ENCODE measurements at places on chromosomes 5 and 9.
A peak's percentile ranks its signal among the peaks of the same experiment; 100 is the strongest.

DNA sequence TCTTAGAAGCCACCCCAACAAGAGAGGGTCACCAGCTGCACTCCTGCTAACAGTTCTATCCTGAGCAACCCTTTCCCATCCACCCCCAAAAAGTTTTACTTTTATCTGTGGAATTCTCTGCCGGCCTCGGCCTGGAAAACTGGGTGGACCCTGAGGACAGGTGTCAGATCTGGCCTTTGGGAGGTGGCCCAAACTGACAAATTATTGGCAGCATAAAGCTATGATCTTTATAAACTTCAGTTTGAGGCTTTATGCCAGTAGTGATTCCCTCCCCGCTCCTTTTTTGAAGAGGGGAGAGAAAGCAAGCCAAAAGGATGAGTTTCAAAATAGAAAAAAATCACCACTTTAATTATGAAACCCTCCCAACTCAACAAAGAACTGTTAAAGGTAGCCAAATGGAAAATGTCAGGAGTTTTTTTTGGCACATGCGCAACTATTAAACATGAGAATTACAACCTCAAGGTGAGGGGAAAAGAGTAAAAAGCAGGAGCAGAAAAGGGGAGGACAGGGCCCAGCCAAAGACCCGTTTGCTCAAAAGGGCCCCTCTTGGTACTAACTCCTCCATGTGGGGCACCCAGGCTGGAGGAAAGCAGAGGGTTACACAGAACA lies 49.4 kb downstream of the FBXW11 start:
- no peak for DNase-seq

DNA sequence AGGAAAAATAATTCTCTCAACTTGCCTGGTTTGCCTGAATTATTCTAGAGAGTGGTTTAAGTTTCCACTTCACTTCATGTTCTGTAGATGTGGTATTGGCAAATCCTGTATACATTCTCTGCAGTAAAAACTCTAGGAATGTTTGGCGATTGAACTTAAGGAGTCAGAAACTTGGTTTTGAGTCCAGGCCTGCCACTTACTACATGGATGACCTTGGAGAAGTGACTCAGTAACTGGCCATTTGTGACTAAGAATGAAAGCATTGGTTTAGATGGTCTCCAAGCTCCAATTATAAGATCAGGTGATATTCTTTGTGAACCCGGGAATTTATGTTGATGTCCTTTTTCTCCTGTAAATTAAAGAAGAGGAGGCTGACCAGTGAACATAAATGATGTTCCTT lies 233.8 kb downstream of the GAS1 start:
- no peak for DNase-seq

- no peak for DNase-seq
Observed at GRCh38 chr5:58266402-58266801, 193.5 kb downstream of the PLK2 start.

- DNase-seq = peak; percentile 45
Observed at GRCh38 chr5:133111299-133111698, 59.5 kb downstream of the HSPA4 start.

DNA sequence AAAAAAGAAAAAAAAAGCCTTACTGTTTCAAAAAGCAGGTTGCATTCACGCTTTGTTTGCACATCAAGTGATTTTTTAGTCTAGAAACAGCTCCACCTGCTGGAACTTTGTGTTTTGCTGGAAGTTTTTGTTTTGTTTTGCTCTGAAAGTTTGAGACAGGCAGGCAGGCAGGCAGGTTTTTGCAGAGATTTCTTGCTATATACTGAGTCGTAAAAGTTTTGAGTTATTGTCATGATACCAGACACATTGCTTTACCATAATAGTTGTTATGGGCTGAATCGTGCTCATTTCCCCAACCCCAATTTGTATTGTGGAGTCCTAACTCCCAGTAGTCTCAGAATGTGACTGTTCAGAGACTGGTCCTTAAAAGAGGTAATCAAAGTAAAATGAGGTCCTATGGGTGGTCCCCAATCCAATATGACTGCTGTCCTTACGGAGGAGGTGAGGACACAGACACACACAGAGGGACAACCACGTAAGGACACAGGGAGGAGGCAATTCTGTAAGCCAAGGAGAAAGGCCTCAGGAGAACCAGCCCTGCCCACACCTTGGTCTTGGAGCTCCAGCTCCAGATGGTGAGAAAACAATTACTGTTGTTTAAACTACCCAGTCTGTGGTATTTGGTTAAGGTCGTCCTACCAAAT lies 20.9 kb downstream of the OR2Y1 start:
- no peak for DNase-seq

DNA sequence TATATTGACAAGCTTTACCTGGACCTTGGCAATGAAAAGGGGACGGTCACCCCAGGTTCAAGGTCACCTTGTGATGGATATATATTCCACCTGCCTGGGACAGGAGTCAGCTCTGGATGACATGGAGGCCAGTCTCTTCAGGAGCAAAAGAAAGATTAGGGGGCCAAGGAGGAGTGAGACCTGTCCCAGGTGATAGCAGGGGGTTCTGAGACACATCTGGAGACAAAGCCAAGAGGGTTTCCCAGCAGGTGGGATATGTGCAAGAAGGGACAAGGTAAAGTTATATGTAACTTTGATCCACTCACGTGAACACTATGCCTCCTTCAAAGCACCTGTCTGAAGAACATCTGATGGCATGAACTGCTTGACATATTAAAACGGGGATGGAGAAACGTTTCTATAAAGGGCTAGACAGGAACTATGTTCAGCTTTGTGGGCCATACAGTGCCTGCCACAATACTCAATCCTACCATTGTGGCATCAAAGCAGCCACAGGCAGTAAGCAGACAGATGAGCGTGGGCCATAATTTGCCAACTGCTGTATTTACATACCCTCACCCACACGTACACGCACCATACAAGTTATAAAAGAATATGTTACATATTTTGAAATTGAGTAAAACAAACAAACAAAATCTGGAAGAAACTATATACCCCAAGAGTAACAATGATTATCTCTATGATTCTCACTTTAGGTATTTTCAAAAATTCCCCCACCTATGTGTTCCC lies 62.9 kb upstream of the ZNF622 start:
- no peak for DNase-seq

DNA sequence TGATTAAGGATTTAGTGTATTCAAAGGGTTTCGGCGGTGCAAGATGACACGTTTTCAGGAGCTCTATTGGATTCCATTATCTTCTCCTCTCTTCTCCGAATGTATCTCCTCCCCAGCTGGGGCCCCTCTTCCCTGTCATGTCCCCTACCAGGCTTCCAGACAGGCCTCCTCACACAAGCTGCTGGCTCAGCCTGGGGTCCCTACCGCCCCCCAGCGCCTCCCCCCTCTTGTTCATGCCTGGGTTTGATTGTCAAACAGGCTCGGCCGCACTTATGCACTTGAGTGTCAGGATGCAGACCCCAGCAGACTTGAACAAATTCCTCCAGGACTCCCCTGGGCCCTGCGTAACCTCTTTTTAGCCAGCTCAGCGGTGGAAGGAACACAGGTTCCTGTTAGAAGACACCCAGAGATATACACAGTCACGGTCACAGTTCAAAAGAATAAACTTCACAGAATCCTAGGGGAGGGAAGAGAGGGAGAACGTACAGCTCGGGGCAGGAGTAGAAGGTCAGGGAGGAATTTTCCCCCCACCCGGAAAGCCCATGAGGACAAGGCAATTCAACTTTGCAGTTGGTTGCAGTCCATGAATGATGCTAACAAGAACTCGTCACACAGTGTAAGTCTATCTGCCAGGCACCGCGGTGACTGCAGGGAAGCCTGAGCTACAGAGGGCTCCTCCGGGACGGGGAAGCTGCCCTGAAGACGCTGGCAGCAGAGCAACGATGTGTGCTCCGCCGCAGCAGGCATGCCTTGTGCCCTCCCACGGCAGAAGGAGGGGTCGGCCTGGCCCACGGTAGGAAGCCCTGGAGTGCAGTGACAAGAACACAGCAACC lies 560.0 kb downstream of the BNC2 start:
- DNase-seq = no peak

DNA sequence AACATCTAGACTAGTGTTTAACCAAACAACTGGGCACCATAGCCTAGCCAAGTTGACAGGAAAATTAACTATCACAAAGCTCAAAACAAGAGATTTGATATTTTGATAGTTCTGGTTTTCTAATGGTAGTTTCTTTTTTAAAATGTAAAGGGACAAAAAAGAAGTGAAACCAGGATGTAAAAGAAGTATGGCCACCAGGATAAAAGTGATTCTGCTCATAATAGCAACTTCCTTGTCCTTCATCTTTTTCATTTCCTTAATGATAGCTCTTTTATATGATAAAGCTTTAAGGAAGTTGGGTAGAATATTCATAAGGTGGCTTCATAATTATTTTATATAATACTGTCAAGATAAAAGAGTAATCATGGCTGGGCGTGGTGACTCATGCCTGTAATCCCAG lies 139.1 kb downstream of the BASP1 start:
- no peak for DNase-seq

DNA sequence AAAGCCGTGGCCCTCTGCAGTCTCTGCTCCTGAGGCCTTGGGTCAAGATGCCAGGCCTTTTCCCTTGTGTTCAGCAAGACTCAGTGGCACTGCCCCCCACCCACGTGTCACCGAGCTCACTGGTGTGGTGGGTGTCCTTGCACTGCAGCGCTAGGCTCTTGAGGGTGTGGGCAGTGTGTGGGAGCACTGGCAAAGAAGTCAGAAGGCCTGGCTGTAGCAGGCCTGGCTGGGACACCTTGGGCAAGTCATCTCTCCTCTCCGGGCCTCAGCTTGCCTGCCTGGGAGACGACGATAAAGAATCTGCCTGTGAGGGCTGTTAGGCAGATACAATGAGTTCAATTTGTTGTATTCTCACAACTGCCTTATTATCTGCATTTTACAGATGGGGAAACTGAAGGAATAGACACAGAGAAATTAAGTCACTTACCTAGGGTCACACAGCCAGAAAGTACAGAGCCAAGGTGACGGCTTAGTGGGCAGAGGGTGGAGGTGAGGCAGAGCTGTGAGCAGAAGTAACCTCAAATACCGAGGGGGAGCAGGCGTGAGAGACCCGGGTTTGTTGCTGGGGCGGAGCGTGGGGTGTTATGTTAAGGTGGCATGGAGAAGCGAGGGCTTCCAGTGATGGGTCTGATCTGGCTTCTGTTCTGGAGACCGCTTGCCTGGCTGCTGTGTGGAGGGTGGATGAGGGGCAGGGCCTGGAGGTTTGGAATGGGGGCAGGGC lies 1.4 kb downstream of the TSPAN17 start:
- DNase-seq = peak; percentile 22

DNA sequence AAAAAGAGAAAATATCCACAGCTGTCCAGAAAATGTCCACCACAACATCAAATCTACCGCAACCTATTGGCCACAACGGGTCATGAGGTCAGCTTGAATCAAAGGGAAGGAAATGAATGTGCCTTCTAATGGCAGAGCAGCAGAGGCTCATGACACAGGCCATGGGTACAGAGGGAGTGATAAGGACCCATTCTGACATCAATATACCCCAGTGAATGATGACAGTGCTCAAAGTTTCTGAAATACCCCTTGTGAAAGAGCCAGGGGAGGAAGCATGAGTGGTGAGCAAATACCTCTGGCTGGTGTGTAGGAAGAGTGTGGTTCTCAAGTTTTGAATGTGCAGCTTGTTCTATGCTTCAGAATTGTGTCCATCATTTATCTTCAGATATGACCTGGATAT lies 348.2 kb downstream of the IRX1 start:
- no peak for DNase-seq

- no peak for DNase-seq
Observed at GRCh38 chr5:98489021-98489420, 284.4 kb upstream of the RGMB start.

GRCh38 chr5:78979909-78980308 lies 5.2 kb downstream of the ARSB start:
- DNase-seq = no peak

- no peak for DNase-seq
Observed at GRCh38 chr5:181024245-181025064, 15.6 kb upstream of the BTNL9 start.

- DNase-seq = no peak
Observed at GRCh38 chr9:28909526-28909925, 1336.2 kb upstream of the C9orf72 start.

GRCh38 chr9:17230646-17231045 lies 95.8 kb downstream of the CNTLN start:
- no peak for DNase-seq

DNA sequence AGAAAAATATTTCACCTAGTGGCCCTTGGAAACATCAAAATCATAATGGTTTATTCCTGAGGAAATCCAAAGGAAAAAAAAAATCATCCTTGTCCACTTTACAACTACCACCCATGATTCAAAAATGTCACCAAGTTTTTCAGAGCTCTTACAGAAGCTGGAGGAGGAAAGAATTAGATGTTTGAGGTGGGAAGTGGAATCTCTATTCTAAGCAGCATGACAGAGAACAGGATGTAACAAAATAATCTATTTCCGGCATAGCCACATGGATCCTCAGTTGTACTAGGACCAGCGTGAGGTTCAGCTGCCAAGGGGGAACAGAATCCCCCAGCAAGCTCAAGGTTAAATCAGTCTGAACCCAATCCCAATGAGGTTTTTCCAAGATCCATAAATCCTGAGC lies 40.2 kb downstream of the FBXW11 start:
- no peak for DNase-seq

- DNase-seq = no peak
Observed at GRCh38 chr5:135041726-135042125, 7.7 kb upstream of the PITX1 start.

DNA sequence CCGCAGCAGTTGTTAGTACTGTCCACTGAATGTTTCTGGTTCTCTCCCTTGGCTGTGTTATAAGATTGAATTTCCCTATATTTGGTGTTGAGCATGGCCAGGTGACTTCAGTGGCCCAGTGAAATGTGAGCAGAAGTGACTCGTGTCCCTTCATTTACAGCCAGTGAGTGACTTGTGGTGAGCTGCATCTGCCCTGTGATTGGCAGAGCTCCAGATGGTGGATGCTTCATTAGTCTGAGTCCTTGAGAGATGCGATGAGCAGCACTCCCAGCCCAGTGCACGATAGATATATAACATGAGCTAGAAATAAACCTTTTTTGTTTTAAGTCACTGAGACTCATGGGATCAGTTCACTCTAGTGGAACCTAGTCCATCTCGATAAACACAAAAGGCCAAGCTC lies 19.3 kb downstream of the PCSK5 start:
- DNase-seq = no peak

GRCh38 chr5:14908172-14908571 lies 36.6 kb upstream of the ANKH start:
- DNase-seq = no peak

DNA sequence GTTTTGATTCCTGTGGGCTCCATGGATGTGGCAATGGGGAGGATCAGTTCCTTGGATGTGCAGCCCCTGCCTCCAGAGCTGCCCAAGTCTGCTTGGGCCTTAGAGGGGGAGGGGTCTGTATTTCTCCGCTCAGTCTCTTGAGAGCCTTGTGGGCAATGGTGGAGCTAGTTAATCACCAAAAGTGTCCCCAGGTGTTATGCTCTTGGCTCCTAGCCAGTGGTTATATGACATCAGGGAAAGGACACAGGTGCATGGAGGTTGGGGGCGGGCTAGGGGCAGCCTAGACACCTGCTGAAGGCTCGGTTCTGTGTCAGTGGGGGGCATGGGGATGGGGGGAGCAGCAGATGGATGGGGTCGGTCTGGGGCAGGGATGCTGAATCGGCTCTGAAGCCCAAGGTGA lies 12.4 kb upstream of the ARAP3 start:
- DNase-seq = no peak

- no peak for DNase-seq
Observed at GRCh38 chr5:100647461-100648230, 112.5 kb downstream of the FAM174A start.

Data from stimulated activated CD8-positive, alpha-beta memory T cell treated with anti-CD3 and anti-CD28 coated beads, Interleukin-7, amount 100 ng/mL, for 4 hours (primary cell).